Bone marrow (tissue), 2 donors: ENCODE measurements at places on chromosomes 5 and 9.
A peak's percentile ranks its signal among the peaks of the same experiment; 100 is the strongest.

GRCh38 chr9:37029776-37030610 lies 4.1 kb downstream of the PAX5 start:
- DNase-seq = no peak

DNA sequence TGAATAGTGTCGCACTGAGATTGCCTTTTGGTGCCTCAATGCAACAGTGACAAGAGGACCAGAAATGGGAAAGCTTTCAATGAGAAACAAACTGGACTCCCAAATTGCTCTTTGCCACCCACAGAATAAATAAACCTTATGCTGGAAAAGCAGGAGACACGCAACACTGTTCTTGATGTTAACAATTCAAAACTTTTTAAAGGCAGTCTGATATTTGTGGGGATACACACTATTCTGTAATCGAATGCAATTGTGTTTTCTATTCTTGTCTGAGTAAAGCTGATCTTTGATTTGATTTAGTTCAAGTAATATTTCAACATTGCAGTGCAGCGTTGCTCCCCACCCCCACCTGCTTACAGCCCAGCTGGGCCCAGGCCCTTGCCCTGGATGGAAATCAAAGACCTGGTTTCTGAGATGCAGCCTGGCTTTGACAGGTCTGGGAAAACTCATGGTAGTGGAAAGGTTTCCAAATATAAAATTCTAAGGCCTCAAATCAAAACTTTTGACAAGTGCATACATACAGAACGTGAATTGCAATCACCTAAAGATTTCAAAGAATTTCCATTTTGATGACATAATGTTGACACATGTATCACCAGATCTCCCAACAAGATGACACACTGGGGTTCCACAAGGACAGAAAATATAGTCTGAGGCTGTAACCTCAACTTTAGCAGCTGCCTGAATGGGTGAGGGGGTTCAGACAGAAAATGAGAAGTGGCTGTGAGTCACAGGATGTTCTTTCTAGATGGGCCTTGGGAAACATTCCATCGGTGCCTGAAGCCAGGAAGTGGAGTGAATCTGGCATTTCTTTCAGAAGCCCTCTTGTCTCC lies 55.1 kb downstream of the ABCA1 start:
- DNase-seq = peak; percentile 93

DNA sequence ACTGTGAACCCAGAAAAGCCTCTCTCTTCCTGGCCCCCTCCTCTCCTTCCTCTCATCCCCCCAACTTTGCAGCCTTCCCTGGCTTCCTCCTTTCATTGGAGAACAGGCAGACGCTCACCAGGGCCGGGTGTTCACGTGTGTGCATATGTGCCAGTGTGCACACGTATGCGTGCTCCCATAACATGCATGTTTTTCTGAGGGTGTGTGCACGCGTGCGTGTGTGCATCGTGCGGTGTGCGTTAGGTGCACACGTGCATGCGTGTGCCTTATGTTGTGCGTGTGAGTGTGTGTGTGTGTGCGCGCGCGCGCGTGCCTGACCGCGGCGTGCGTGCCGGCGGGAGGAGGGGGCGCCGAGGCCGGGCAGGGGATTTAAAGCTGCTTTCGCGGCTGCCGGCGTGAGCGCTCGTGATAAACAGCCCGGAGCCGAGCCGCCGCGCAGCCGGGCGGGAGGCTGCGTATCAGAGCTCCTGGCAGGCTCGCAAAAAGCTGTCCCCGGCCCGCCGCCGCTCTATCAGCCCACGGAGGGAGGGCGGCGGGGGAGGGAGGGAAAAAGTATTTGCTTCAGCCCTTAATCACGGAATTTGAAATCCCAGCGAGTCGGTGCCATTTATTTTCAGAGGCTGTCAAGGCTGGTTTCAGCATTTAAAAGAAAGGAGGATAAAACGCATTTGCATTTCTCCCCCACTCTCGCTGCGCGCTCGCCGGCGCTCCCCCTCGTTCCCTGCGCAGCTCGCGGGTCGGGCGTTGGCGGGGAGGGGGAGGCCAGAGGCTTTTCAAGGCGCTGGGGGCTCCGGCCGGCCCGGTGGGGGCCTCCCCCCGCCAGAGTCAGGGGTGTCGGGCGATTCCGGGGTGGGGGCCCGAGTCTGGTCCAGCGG lies 183.9 kb downstream of the C9orf50 start:
- no peak for DNase-seq

DNA sequence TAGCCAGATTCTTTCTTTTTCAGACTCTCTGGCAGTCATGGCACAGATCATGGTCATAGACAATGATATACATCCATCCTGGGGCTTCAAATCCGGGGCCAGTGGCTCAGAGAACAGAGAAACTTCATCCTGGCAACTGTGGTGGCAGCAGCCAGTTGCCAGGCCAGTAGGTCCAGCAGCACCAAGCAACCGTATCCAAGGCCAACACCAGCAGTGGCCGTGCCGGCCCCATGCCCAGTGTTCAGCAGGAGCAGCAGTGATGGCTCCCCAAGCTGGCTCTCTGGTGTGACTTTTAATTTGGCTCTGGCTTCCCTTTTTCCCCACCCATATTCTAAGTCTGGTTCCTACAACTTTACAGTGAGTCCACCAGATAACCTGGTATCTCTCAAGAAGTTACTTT lies 300.5 kb downstream of the DEPDC1B start:
- DNase-seq = no peak

GRCh38 chr5:79030663-79031484 lies 38.6 kb downstream of the DMGDH start:
- DNase-seq = no peak

DNA sequence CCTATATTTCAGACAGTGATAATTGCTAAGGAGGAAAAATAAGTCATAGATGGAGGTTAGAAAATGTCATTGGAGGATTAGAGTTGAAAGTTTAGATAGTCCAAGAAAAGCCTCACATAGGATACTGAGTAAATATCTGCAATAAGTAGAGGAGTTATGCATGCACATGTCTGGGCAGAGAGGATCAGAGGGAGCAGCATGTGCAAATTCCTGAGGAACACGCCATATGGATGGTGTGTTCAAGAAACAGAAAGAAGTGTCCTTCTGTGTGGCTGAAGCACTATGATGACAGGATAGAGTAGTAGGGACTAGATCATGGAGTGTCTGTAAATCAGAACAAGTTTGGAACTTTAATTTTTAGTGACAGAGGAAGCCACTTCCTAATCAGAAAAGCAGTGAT lies 52.2 kb downstream of the SGCD start:
- no peak for DNase-seq

GRCh38 chr5:162391833-162392232 lies 324.3 kb downstream of the GABRG2 start:
- no peak for DNase-seq

DNA sequence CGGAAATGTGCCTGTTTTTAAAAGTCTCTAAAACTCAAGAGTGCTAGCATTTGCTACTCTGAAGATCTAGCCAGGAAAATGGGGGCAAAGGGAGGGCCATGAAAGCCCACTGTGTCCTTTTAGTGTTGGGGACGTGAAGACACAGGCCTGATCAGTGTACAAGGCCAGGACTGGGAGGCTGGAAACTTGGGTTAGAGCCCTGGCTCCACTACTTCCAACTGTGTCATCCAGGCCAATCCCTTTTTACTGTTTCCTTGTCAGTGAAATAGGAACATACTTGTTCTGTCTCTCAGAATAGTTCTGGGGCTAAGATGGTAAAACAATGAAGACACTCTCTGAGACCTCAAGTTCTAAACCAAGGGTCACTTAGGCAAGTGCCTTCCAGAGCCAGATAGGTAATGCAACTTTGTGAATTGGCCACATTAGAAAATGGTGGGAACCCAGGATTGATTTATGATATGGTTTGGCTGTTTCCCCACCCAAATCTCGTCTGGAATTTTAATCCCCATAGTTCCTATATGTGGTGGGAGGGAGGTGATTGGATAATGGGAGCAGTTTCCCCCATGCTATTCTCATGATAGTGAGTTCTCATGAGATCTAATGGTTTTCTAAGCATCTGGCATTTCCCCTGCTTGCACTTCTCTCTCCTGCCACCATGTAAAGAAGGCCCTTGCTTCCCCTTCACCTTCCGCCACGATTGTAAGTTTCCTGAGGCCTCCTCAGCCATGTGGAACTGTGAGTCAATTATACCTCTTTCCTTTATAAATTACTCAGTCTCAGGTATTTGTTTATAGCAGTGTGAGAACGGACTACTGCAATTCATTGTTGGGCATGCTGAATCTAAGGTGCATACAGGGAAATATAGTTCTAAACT lies 30.4 kb upstream of the B4GALT1 start:
- DNase-seq = no peak

DNA sequence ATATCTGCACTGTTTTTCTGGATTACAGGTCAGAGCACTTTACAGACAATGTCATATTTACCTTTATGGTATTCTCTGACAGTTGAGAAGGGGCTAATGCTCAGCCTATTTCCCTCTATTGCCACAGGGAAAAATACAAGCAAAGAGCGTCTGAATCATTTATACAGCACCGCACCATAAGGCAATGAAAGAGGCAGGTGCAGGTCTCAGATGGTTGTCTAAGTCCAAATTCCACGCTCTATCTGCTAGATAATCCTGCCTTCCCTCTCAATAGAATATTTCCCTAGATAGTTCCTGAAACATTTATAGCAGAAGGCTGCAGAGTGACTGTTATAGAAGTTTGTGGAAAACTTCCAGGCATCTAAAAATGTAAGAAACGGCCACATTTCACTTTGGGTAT lies 446.1 kb upstream of the CDH6 start:
- no peak for DNase-seq

DNA sequence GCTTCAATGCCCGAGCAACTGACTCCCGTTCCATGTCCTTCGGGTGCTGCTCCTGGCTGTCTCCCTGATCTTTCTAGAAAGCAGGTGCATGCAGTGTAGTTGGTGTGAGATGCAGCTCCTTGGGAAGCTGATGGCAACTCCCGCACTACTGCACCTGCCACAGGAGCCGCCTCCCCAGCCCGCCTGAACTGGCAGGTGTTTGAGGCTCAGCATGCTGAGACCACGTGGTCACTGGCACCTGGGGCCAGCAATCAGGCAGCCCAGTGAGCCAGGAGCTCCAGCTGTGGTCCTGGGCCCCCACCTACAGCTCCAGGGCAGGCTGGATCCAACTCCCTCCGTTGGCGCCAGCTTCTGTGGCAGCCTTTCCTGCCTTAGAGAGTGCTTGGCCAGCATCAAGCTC lies 111.5 kb downstream of the ICE1 start:
- DNase-seq = no peak

DNA sequence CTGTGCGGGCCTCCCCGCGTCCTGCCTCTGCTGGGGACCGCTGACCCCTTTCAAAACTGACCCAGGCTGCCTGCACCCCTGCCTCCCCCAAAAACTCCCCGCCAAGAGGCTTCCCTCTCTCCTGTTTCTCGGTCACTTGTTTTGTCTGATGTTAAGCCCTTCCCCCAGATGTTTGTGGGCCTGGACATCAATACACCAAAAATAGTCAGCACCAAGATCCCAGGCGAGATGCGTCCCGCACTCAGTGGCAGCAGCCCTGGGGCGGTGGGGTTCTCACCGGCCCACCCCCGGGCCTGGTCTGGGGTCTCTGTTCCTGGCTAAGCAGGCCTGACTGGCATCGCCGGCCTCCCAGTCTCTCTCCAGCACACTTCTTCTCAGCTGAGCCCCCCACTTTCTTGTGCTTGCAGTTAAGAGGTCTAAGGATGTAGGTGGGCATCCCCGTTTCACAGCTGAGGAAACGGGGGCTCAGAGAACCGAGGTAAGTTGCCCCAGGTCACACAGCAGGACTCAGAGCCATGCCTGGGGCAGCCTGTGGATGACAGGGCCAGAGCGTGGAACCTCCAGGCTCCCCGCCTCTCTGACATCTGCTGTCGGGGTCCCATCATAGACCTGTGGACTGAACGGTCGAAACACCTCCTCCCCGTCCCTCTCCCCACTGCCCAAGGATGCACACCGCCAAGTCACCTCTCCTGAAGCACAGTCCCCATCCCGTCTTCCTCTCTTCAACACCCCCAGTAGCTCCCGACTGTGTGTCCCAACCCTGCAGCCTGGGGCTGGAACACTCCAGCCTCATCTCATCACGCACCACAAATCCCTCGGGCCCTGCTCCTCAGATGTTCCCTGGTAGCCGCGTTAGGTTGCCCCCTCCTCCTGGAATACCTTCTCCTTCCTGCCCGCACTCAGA lies 16.8 kb downstream of the FIBCD1 start:
- DNase-seq = no peak

- no peak for DNase-seq
Measured at GRCh38 chr5:14413331-14413750, 168.3 kb upstream of the OTULINL start.

- no peak for DNase-seq
Measured at GRCh38 chr5:174052636-174053035, 7.1 kb downstream of the NSG2 start.

DNA sequence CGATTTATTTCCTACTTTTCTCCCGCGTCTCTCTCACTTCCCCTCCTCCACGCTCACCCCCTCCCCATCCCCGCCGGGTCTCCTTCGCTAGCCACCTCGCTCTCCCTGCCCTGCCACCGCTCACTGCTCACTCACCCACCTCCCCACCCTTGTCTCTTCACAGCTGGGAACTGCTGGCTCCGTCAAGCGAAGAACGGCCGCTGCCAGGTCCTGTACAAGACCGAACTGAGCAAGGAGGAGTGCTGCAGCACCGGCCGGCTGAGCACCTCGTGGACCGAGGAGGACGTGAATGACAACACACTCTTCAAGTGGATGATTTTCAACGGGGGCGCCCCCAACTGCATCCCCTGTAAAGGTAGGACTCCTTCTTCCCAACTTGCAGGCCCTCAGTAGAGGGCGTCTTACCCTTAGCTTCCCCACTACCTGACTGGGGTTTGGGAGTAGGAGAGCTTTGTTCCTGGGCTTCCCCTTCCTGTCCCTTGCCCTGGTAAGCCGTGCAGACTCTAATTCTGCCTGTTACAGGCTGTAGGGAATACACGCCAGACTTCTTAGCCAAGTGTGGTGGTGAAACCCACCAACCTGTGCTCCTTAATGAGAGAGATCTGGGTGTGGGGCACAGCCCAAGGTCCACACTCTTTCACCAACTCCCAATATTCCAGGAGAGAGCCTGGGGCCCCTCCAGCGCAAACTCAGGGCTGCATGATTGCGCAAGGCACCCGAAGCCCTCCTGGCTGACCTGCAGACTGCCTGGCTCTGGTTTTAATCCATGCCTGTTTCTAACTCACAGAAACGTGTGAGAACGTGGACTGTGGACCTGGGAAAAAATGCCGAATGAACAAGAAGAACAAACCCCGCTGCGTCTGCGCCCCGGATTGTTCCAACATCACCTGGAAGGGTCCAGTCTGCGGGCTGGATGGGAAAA lies 2.5 kb downstream of the FST start:
- no peak for DNase-seq

DNA sequence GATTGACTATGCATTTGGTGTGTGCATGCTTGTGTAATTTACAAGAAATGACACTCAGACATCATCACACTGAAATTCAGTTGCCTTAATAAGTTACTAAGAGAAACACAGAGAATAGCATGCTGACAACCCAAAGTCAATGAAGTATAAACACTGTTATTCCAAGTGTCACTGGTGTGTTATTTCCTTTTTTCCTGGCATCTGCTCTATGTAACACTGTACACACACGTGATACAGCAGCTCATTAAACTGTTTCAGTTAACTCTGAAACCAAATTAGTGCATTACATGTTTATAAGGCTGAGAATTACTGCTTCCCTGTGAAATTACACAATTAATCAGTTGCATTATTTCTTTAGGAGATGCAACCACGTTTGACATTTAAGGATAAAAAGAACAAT lies 252.7 kb downstream of the EFNA5 start:
- no peak for DNase-seq

GRCh38 chr9:72480921-72481320 lies 40.5 kb upstream of the TMC1 start:
- no peak for DNase-seq

GRCh38 chr5:62312036-62312435 lies 6.0 kb downstream of the KIF2A start:
- DNase-seq = no peak
